ENCODE measurements at places on chromosomes 6 and 20.

GRCh38 chr20:5128886-5129285 lies 2.1 kb downstream of the CDS2 start:
- no peak for DNase-seq

GRCh38 chr6:136728976-136729515 lies 63.2 kb downstream of the MAP3K5 start:
- no peak for DNase-seq

GRCh38 chr20:52577696-52578095 lies 386.1 kb upstream of the ZFP64 start:
- DNase-seq: no peak

- DNase-seq: no peak
These were observed 46.1 kb upstream of the TMEM217 start for GRCh38 chr6:37303891-37304503.

DNA sequence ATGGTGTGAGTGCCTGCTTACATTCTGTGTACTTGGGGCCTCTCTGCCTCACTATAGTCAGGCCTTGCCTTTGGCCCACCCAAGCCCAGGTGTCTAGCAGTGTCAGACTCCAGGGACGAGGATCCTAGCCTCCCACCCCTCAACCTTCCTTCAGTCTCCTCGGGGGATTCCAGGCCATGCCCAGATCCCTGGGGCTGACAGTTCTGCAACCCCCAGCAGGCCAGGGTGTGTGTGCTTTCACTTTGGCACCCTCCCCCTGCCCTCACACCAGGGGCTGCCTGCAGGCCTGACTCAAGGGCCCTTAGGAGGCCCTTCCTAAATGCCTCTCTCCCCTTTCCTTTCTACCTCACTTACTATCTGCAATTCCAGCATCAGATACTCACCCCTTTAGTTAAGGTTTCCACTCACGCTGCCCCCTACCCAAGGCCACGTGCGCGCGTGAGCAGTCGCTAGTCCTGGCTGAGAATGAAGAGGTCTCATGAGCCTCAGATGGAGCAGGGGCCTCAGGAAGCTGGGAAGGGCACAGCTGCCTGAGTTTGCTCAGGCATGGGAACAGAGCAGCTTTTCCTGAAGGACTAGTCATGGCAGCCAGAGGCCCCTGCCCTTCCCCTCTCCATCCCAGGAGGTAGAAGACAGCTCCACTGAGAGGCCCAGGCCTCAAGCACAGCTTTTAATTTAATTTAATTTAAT lies 859 bp upstream of the CLPS start:
- no peak for DNase-seq

DNA sequence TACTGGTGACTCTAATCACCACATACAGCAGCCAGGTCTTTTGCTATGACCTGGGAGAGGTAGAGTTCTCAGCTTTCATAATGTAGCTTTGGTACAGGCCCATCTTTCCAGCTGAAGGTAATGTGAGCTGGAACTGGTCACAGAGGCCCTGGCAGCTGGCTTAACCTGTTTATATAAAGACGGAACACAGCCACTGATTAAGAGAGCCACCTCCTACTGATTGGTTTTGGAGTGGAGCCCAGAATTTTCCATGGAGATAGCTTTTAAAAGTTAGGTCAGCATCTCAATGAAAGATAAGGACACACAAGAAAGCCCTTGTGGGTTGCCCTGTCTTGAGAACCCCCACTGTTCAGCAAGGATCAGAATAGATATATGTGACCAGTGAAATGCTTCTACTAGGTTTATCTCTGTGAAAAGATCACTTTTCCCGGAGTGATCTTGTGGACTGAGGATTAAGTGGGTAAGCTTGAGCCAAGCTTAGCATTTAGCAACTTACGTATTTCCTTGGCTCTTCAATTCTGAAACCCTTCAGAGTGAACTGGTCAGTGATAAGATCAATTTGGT lies 213.7 kb upstream of the CITED2 start:
- no peak for DNase-seq

GRCh38 chr6:160801418-160801817 lies 99.4 kb downstream of the PLG start:
- no peak for DNase-seq

GRCh38 chr6:30682143-30683117 lies 4.0 kb downstream of the PPP1R18 start:
- DNase-seq: peak; percentile 76

GRCh38 chr20:13684566-13685222 lies 46.0 kb upstream of the TASP1 start:
- no peak for DNase-seq

DNA sequence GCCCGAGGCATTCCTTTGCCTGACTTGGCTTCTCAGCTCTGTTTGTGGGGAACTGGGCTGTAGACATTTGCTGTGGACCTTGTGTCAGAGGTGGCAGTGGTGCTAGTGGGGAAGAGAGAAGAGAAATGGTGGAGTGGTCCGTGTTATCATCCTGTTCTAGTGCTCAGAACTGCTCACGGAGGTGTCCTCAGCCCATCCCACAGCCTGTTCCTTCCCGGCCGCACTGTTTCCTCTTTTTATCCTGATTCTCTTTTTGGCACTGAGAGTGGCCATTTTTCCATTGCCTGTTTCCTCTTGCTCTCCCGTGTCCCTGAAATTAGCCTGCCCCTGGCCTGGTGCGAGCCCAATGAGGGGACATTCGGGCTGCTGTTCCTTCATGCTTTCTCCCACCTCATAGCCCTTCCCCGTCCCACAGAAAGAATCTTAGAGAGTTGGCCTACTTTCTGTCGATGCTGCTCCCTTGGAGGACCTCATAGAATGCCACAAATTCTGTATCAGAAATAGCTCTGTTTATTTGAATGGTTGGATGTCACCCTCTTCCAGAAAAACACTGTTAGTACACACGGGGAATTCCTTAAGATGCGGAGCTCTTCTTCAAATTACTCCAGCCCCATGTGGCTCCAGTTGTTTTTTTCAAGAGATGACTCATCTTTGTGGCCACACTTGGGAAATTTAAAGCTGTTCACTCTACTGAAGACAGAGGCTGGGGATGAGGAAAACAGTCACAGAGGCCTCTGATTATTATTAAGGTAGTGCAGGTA lies 26.1 kb downstream of the FARS2 start:
- no peak for DNase-seq

Measured in activated CD4-positive, alpha-beta T cell treated with anti-CD3 and anti-CD28 coated beads for 1 hour (primary cell).